ENCODE measurements at places on chromosomes 4 and X.

- no peak for DNase-seq
Observed at GRCh38 chr4:123470640-123471039, 74.0 kb downstream of the SPRY1 start.

DNA sequence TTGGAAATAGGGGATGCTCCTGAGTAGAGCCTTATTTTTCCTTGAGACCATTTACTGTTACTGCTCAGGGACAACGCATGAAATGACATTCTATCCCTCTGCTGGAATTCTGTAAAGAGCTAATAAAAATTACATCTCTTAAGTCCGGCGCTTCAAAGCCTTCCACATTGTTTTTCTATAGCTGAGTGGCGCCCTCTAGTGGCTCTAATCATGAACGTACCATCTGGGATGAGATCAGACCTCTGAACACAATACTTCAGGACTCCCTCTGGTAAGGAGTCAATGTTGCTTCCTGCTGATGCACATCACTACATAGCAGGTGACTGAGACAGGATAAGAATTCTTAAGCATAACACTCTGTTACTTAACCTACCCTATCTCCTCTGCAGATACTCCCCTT lies 6.0 kb downstream of the HMGN5 start:
- DNase-seq, result peak; percentile 51

DNA sequence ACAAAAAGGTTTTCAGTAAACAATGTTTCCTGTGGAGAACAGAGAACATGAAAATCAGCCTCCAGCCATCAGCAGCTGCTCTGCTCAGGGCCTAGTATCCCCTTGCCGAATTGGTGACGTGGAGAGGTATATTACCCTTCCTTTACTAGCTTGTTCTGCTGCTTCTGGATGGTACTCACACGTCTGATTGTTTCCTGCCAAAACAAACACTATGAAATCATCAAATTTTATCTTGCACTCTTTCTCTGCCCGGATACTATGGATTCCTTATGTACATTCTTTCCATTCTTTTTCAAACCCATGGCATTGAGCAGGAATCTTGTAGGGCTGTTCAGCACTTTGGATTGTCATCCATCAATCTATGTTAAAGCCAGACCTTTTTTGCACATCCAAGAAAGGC lies 18.8 kb upstream of the METAP1 start:
- DNase-seq, result no peak

GRCh38 chr4:151983854-151984253 lies 223.0 kb upstream of the GATB start:
- no peak for DNase-seq

- no peak for DNase-seq
Observed at GRCh38 chr4:73869130-73870055, at the start of gene CXCL1. CXCL1 (plus strand) TSS chr4:73869393; CDS start chr4:73869471, 78 bp downstream.

DNA sequence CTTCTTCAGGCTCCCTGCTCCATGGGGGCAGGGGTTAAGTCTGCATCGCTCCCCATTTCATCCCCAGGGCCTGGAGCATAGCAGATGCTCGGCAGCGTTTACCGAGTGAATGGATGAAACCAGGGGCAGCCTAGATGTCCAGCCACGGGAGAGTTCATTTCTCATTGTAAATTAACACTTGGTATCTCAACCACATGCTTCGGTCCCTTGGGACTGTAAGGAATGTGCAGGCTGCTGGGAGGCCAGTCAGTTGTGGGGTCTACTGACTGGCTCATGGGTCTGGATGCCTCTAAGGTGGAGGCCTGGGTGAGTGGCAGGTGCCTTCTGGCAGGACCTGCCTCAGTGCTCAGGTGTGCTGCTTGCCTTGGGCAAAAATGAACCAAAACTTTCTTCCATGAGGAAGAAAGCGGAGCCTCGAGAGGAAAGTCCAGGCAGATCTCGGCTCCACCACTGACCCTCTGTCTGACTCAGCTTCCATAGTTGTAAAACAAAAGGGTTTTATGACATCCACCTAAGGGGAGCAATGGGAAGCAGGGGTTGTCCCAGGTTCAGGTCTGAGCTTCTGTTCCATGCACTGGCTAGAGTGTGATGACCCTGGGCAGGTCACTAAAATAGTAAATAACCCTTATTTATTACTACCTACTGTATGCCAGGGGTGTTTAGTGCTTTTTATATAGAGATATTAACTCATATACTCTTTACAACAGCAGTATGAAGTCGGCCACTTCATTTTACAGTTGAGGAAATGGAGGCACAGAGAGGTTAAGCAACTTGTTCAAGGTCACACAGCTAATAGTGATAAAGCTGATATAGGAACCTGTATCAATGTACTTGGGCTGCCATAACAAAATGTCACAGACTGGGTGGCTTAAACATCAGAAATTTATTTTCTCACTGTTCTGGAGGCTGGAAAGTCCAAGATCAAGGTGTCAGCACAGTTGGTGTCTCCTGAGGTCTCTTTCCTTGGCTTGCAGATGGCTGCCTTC lies 144.3 kb upstream of the STX18 start:
- no peak for DNase-seq

GRCh38 chr4:7129871-7130620 lies 62.2 kb upstream of the GRPEL1 start:
- no peak for DNase-seq

GRCh38 chr4:2172627-2173231 lies 69.2 kb downstream of the HAUS3 start:
- DNase-seq, result peak; percentile 3

DNA sequence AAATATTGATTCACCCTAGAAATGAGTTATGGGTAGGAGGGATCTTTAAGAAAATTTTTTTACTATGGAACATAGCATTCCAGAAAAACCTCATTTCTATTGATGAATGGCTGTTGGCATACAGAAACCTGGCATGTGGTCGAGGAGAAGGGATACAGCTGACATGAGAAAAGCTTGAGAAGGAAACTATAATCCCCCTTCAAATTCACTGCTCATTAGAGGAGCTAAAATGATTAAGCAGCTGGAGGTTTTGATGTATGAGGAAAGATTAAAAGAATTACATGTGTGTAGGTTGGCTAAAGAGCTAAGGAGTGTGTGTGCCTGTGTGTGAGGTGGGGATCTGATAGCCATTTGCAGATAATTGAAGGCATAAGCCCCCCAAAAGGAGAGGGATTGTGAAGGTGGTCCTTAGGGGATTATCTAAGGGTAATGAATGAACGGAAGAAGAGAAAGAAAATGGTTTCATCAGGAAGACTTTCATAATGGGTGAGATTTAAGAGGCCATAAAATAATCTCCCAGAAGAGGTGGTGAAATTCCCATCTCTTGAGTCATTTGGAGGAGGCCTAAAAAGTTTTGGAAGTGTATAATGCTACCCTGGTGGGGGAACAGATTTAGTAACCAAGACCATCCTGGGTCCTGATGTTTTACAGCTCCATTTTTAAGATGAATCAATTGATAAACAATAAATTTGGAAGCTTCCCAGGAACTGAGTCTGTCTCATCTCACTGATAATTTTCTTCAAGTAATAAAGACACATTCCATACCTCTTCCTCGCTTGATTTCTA lies 272.0 kb upstream of the HAND2 start:
- no peak for DNase-seq

DNA sequence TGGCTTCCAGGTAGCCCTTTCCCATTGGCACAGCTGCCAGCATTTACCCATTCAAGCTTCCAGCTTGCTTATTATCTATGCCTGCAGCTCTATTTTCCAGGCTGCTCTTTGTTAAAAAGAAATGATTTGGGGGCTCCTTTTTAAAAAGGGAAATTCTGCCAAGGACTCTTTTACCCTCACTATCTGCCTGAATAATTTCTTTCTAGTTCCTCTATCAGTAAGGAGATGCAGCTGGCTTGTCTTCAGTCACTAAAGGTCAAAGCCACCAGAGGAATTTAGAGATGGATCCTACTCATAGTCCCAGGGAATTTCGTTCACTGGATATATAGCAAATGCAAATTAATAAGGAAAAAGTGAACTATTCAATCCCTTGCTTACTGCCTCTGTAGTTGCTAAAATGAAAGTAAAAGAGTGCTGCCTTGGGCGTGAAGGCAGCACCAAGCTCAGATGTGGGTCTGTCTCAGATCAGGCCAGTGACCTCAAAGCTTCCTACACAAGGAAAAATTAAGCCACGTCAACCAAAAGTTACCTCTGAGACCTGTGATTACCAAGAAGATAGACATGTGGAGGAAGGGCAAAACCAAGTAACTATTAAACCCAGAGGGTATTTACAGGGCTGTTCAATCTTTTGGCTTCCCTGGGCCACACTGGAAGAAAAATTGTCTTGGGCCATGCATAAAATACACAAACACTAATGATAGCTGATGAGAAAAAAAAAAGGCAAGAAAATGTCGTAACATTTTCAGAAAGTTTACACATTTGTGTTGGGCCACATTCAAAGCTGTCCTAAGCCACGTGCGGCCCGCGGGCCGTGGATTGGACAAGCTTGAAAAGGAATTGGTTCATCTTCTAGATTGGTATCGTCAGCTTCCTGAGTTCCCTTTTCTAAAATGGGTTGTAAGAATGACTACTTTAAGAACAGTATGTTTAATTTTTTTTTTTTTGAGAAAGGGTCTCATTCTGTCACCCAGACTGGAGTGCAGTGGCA lies 5.3 kb downstream of the ARSF start:
- DNase-seq, result no peak

DNA sequence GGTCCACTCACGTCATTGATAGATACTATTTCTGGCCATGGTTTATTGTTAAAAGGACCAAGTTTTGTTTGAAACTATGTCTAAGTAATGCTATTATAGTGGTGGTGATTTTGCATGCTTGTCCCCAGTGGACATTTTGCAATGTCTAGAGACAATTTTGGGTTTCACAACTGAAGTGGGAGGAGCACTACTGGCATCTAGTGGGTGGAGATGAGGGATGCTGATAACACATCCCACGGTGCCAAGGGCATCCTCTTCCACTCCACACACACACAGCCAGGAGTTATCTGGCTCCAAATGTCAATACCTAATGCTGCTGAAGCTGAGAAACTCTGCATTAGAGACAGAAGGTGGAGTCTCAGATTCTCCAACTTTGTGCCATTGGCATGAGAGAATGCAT lies 131.2 kb downstream of the FRMPD4 start:
- no peak for DNase-seq

DNA sequence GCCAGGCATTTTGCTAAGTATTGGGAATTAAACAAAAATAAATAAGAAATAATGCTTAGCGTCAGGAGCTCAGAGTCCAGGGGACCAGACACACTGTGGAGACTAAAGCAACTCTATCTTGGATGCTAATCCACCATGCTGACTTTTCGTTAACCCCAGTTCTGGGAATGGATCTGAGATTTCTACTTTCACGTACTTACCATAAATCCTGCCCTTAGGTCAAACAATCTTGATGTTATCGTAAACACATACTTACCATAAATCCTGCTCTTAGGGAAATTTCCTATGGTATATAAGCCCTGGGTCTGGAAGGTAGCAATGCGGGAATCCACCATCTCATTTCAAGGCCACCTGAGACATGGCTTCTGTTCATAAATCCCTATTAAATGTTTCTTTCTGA lies 204.5 kb upstream of the IGFBP7 start:
- DNase-seq, result no peak

- no peak for DNase-seq
Observed at GRCh38 chr4:24364852-24365251, 219.5 kb downstream of the DHX15 start.

GRCh38 chr4:146342600-146343192 lies 128.4 kb downstream of the REELD1 start:
- DNase-seq, result no peak

- no peak for DNase-seq
Observed at GRCh38 chrX:84108584-84108983, 79.4 kb downstream of the RPS6KA6 start.

GRCh38 chrX:11543249-11543648 lies 122.5 kb downstream of the ARHGAP6 start:
- DNase-seq, result no peak

GRCh38 chrX:130631011-130631410 lies 229.2 kb downstream of the RBMX2 start:
- no peak for DNase-seq

DNA sequence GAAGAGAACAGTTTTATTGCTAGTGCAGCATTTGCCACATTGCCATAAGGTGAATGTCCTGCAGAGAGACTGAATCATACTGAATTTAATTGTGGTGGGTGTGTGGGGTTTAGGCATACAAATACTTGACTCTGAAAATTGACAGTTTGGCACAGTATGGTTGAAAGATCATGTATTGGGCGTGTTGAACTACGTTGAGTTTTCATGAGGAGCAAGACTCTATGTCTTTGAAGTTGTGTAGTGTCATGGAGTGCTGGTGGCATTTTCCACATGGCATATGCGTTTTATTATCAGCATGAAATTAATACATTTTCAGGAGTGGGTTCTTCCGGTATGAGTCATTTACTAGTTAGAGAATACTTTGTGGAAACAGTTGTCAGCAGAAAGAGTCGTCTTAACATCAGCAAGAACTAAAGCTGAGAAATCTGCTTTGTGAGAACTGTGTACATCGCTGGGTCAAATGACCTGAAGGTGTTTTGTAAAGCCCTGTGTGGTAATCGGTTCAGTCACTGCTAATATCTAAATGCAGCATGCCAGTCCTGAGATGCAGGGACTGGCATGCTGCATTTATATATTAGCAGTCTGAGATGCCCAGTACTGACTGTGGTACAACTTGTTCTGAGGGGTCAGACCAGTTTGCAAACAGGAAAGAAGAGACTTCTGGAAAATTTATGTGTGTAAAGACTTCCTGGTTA lies 50.3 kb downstream of the ARHGAP10 start:
- DNase-seq, result no peak

DNA sequence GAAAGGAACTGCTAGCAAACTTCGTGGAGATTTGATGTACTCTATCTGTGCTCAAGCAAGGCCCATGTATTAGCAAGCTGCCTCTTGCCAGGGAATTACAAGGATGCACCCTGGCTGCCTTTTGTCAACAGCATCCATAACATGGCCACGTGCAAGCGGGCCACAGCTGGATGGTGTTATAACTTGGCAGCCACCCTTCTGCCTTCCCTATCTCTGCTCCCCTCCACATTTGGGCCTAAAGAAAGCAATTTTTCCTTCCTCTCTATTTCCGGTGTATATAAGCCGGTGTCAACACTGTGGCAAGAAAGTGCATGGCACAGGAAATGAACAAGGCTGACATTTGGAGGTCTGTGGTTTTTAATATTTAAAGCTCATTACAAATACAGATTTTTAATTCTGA lies 94.8 kb downstream of the CLNK start:
- DNase-seq, result no peak

GRCh38 chr4:55395529-55396307 lies at the start of gene TMEM165:
TMEM165 (plus strand) TSS chr4:55395957; CDS start chr4:55396190, 233 bp downstream.
- DNase-seq, result peak; percentile 92

DNA sequence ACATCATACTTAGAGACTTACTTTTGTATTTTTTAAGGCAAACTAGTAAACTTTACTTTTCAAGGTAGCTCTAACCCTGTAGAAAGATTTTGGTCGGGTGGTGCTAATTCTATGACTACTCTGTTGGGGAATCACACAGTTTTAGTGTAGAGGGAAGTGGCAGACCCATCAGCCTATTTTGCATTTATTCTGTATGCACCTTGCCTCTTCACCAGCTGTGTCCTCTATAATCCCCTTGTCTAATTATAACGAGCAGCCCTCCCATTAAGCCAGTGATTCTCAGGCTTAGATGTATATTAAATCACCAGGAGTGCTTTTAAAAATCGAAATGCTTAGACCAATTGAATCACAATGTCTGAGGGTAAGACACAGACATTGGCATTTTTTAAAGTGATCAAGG lies 78.1 kb downstream of the GALNT7 start:
- no peak for DNase-seq

GRCh38 chrX:30313322-30313721 lies 4.1 kb upstream of the NR0B1 start:
- DNase-seq, result no peak

- no peak for DNase-seq
Observed at GRCh38 chr4:68074397-68074796, 55.3 kb downstream of the TMPRSS11F start.

- no peak for DNase-seq
Observed at GRCh38 chr4:114287079-114287696, 307.7 kb upstream of the ARSJ start.

All from activated naive CD4-positive, alpha-beta T cell treated with Interleukin-2 at 50 U/mL for 16 hours (primary cell).